ENCODE measurements at places on chromosomes 4 and X. TPM values are rescaled to one million over a fixed set of nuclear protein-coding genes. Genes with fewer than 3 reads are reported as not detected.

DNA sequence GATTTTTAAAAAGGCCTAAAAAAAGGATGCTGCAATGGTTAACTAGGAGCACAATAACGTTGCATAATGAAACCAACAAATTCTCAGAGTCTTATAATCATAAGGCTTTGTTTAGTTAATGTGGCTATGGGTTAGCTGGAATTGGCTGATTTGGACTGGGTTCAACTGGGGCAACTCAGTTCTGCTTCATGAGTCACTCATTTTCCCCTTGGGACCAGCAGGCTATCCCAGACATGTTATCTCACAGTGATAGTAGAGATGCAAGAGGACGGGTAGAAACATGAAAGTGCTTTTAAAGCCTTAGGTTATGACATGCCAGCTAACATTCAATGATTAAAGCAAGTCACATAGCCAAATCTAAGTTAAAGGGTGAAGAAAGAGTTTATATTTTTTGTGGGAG is 189.2 kb upstream of the GK2 start:
- no peak for DNase-seq

GRCh38 chr4:139801895-139802294 is 136.3 kb downstream of the MGST2 start:
- DNase-seq: no peak

GRCh38 chr4:7104366-7105031 is 36.6 kb upstream of the GRPEL1 start:
- DNase-seq: peak; percentile 56

GRCh38 chrX:465418-466215 is 78.9 kb upstream of the PPP2R3B start:
- no peak for DNase-seq

DNA sequence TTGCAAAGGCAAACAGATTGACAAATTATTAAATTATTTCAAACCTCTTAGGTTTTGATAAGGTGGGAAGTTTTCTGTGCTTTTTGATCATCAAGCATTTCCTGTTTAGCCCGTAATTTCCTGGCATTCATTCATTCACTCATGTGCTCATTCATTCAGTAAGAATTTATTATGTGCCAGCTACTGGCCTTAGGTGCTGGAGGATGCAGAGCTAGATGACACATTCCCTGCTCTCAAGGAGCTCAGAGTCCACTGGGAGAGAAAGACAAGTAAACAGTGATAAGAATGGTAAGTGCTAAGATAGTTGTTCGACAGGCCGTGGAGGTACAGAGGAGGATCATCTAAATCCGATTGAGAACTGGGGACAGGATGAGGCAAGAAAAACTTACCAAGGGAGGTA is 153.0 kb downstream of the DCTD start:
- no peak for DNase-seq

DNA sequence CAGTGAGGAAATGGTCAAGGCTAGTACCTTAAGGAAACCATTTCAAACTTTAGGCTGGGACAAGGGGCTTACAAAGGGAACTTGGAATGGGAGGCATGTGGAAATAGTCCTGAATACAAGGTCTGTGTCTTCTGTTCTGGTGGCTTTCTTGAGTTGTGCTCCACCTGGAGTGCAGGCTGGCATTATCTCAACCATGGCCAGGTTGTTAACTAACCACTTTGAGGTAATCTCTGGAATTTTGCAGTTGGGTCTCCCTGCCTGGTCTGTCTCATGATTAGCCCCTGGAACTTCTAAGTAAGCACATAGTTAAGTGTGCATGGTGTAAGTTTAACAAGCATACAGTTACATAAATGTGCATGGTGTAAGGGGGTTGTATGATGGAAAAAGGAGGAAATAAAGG is 77.5 kb downstream of the PCDH18 start:
- no peak for DNase-seq

- no peak for DNase-seq
These were observed 12.8 kb upstream of the LIMCH1 start for GRCh38 chr4:41525129-41525528.

- no peak for DNase-seq
These were observed 40.1 kb downstream of the ARHGEF9 start for GRCh38 chrX:63744850-63745394.

GRCh38 chrX:123392921-123393320 is 208.8 kb downstream of the GRIA3 start:
- no peak for DNase-seq

- DNase-seq: no peak
These were observed 24.8 kb downstream of the CPE start for GRCh38 chr4:165403637-165404036.

GRCh38 chr4:189597341-189597740 is 343.3 kb upstream of the FRG1 start:
- DNase-seq: no peak

ARHGAP4 gene
- 50.7 TPM for total RNA-seq

ITIH6 gene
- not detected for total RNA-seq

TRAM1L1 gene
- total RNA-seq: 2.6 TPM

TBC1D8B gene
- 12.2 TPM for total RNA-seq

CT47B1 gene
- total RNA-seq: not detected

RAB41 gene
- total RNA-seq: not detected

GPR50 gene
- not detected for total RNA-seq

Measured in sciatic nerve (tissue), 2 donors.